ENCODE measurements at places on chromosomes 13 and 19. TPM values are rescaled to one million over a fixed set of nuclear protein-coding genes. Genes with fewer than 3 reads are reported as not detected.

- no peak for DNase-seq
Measured at GRCh38 chr13:29591310-29591709, 4.2 kb downstream of the SLC7A1 start.

DNA sequence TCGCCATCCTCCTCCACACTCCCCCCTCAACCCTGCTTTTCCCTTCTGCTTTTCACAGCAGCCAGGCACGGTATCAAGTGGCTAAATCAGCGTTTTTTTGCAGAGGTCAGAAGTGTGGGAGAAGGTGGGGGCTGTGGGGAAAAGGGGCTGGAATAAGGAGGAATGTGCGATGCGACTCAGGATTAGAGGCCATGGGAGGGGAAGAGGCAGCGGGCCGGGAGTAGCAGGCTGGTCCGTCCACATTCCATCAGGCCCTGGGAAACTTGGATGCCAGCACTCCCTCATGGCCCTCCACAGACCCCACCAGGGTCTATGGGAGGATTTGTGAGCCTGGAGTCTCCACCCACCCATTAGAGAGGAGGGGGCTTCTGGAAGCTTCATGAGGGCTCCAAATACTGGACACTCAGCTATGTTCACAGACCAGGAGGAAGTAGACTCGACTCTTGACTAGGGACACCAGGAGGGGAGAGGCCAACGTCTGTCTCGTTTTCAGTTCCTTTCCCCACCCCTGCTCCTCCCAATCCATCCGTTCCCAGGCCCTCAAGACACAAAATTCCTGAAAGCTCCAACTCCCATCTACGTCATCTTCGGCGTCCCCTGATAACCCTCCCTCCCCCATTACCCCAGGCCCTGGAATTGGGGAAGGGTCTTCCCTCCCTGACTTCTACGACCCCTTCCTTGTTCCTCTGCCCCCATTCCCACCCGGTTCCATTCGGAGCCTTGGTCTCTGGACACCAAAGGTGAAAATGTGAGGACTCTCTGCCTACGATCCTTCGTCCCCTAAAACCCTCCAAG, 3.3 kb upstream of the KCNC3 start:
- no peak for DNase-seq

- peak; percentile 60 for DNase-seq
Measured at GRCh38 chr19:50679177-50680125, 30.2 kb downstream of the C19orf81 start.

DNA sequence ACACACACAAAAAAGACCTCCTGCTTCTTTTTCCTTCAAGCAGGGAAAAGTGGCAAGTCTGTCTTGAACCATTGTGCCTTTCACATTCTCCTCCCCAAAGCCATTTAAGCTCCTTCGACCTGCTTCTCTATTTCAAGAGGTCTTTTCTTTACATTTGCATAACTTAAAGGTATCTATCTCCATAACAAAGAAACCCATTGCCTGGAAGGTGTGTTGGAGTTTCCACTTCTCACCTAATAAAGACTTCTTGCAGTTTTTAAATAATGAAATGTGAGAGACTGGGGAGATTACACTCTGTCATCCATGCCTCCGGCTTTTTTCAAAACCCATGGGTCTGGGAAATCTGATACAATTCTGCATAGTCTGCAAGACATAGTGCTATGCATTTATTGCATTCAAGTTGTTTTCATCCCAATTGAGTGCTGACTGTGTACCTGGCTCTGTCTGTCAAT, 41.8 kb upstream of the NBEA start:
- no peak for DNase-seq

- no peak for DNase-seq
Measured at GRCh38 chr13:82522872-82523271, 1359.4 kb downstream of the SLITRK1 start.

DNA sequence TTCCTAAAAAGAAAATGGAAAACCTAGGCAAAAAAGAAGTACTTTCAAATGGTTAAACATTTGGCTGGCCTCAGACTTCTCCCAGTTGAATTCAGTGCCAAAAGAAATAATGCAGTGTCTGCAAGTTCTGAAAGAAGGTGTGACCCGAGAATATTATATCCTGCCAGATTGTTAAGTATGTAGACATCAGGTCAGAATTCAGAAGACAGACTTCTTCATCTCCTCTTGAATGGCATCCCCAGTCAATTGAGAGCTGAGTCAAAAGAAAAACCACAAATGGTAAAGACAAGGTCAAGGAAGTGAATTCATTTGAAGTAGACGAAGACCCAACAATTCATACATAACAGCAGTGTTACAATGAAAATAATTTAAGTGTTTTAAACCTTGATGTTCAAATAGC, 194.5 kb downstream of the NBEA start:
- DNase-seq: no peak

- DNase-seq: no peak
Measured at GRCh38 chr13:35598790-35599369, 122.4 kb upstream of the MAB21L1 start.

GRCh38 chr13:23504180-23504579, 66.0 kb upstream of the TNFRSF19 start:
- DNase-seq: no peak

- no peak for DNase-seq
Measured at GRCh38 chr13:47175172-47175866, 278.5 kb upstream of the HTR2A start.

APOE gene
- total RNA-seq: 0.80 TPM

FPR1 gene
- total RNA-seq: not detected

DNA sequence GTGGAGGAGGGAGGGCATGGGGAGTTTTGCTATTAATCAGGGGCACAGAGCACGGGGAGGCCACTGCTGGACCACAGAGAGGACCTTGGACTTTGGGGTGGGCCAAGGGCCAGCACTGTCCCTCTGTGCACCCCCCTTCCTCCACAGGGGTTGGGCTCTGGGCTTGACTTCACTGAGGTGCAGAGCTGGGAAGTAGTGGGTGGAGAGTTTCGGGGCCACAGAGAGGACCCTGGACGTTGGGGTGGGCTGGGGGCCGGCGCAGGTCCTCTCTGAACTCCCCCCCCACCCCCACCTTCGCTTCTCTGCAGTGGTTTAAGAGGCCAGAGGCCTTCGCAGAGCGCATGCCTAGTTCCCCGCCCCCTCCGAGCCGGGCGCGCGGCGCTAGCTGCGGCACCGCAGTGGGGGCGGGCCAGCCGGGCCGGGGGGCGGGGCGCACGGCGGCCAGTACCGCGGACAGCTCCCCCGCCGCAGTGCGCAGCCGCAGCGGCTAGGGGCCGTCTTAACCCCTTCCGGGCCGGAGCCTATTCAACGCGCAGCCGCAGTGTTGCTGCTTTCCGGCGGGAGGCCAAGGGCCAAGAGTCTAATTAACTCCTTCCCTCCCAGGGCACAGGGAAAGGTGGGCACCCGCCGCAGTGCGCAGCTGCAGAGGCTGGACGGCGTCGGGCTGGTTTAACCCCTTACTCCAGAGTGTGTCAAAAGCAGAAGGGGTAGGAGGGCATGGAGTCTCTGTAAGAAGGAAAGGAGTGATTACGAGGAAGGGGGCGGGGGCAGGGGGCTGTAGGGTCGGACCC, 3.7 kb downstream of the KCNC3 start:
- peak; percentile 90 for DNase-seq

TINCR gene
- total RNA-seq: 1.7 TPM

DNA sequence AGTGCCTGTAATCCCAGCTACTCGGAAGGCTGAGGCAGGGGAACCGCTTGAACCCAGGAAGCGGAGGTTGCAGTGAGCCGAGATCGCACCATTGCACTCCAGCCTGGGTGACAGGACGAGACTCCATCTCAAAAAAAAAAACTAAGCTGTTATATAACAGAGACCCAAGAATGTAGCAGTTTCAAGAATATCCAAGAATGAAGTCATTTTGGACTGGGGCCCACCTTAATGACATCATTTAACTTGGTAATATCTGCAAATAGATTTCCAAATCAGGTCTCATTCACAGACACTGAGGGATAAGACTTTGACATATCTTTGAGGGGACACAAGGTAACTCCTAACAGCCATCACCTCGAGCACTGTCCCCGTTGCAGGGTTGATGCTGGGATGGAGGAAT, 36.5 kb upstream of the MRI1 start:
- no peak for DNase-seq

GRCh38 chr13:112867301-112867711, 101.7 kb upstream of the MCF2L start:
- DNase-seq: peak; percentile 48

DNA sequence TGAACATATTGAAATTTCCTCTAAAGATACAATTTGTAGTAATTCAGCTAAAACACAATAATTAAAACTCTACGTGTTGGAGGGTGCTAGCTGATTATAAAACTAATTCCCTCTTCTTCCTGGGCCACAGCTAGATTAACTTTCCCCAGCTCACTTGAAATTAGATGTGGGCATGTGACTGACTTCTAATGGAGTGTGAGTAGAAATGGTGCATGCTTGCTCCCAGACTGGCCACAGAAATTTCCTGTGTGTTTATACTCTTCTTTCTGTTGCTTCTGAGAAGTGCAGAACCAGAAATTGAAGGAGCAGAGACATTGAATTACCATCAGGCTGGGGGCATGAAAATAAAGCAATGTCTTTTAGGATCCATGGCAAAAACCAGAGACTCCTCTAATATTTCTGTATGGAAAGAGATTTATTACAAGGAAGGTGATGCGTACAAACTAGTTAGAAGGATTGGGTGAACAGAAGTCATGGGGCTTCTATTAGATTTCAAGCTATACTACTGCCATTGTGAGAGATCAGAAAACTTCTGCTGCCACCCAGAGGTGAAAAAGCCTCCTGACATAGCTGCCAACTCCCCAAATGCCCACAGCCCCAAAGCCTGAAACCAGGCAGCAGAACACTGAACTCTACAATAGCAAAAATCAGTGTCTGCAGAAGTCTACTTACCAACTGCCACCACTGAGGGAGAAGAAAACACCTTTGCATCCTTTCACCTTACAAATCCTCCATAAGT, 379.2 kb upstream of the MIR17HG start:
- no peak for DNase-seq

- DNase-seq: no peak
Measured at GRCh38 chr13:33751151-33751550, 66.8 kb upstream of the RFC3 start.

ETV2 gene
- total RNA-seq: 0.77 TPM

- peak; percentile 35 for DNase-seq
Measured at GRCh38 chr19:40466219-40466984, 399 bp upstream of the SPTBN4 start.
